NCI-H526 treated with DMSO at 0.1 percent for 48 hours (cell line): ENCODE measurements at places on chromosomes 1 and 21.

GRCh38 chr1:67482733-67483482 lies 52.7 kb upstream of the SERBP1 start:
- DNase-seq = no peak

- DNase-seq = no peak
Measured at GRCh38 chr21:38903690-38904139, 98.0 kb downstream of the ETS2 start.

DNA sequence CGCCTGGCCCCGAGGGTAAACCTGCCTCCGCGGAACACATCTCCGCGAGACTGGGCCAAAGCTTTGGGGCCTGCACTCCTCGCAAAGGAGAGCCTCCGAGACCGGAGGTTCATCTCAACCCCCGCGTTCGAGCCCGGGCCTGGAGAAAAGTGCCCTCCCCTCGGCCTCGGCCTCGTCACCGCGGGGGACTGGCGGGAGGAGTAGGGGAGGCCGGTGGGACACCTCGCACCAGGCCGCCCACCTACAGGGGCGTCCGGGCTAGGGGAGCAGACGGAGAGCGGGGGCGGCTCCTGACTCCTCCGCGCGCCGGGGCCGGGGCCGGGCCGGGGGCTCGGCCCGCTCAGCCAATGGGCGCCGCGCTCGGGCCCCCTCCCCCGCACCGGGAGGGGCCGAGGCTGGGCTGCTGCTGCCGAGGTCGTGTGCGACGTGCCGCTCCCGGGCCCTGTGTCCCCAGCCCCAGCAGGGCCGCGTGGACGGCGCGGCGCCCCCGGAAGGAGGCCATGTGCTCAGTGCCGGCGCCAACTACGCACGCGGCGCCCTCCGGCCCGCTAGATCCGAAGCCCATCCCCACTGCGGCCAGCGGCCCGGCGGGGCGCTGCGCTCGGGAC lies 684 bp downstream of the SLC2A1 start:
- peak; percentile 64 for DNase-seq

DNA sequence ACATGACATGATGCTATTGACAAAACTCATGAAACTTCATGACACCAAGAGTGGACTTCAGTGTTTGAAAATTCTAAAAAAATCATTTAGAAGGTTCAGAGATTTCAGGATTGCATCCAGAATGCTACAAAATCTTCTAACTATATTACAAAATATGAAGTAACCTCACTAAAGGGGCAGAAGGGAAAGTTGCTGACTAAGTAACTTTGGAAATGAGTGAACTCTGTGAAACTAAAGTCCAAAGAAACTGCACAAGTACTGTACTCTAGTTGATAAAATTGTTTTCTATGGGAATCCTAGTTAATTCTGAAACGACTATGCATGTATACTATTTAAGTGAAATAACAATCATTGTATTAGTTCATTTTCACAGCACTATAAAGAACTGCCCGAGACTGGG lies 184.4 kb downstream of the LYPLAL1 start:
- no peak for DNase-seq

- no peak for DNase-seq
Measured at GRCh38 chr1:47998396-47998990, 1.3 kb upstream of the TRABD2B start.

DNA sequence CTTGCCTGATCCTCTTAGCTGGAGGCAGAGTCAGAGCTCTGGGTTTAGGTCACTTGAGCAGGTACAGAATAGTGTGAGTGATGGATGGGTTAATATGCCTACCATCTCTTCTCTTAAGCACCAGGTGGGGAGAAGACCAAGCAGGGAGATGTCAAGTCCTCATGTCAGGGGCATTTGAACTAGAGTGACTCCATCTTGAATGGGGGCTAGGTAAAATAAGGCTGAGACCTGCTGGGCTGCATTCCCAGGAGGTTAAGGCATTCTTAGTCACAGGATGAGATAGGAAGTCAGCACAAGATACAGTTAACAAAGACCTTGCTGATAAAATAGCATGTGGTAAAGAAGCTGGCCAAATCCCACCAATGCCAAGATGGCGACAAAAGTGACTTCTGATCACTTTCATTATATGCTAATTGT lies 77.4 kb upstream of the BTG3 start:
- no peak for DNase-seq

- DNase-seq = no peak
Measured at GRCh38 chr21:40723317-40723716, 123.6 kb downstream of the DSCAM start.

- DNase-seq = no peak
Measured at GRCh38 chr1:222126052-222126451, 384.2 kb upstream of the DUSP10 start.

GRCh38 chr1:11283151-11283550 lies 10.2 kb downstream of the UBIAD1 start:
- no peak for DNase-seq

DNA sequence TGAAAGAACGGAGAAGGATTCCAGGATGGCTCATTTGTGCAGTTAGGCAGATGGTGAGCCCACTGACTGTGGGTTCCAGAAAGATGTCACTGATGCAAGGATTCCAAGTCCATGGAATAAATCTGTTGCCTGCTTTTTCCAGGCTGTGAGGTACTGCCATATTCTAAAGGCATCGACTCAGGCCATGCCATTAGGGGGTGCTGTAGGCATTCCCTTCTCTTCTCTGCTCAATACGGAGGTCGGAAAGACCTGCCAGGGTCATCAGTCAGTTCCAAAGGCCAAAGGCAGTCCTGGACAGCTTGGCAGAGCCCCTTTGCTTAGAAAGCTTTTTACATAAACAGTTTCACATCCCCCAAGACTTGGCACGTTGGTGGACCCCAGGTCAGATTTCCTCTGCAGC lies 31.7 kb upstream of the TMEM125 start:
- peak; percentile 63 for DNase-seq

- no peak for DNase-seq
Measured at GRCh38 chr1:151051356-151052009, 3.9 kb downstream of the C1orf56 start.

DNA sequence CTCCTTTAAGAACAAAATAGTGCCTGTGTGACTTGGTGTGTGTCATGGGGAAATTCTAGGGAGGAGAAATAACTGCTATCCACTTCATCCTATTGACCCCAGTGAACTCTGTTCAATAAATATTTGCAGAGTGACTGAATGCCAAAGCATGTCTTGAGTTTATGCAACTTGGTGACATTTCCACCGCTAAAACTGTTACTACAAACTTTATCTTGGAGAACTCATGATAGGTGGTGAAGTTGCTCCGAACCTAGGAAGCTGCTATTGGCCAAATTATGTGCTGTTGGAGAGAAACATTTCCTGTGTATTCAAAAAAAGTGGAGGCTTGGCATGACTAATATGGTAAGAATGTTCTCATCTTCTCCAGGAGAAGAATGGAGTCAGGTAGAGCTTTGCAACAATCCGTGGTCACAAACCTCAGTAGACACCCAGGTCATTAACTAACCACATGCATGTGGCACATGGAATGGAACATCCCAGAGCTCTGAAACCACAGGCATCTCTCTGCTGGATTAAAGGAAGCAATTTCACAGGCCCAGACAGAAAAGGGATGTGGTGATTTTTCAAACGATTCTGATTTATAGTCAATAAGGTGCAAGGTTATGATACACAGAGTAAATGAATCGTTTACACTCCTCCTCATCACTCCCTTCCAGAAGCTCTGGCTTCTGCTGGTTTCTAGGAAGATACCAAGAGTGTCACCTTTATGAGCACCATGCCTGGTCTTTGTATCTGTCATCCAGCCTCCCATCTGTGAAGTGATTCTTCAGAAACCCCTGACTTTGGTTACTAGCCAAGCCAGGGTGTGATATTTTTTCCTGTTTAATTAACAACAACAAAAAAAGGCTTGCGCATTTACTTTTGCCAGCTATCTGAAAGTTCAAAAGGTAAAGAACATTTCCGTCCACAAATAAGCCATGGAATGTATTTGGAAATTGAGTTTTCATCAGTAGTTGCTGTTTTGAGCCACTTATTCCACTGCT lies 361.1 kb downstream of the TGFB2 start:
- DNase-seq = no peak

GRCh38 chr1:23118957-23119792 lies 49.5 kb downstream of the LUZP1 start:
- DNase-seq = no peak

GRCh38 chr21:19908390-19908789 lies 1089.8 kb upstream of the NCAM2 start:
- DNase-seq = no peak

GRCh38 chr1:97337250-97338030 lies 583.4 kb downstream of the DPYD start:
- DNase-seq = no peak

- DNase-seq = no peak
Measured at GRCh38 chr1:193031431-193031830, 27.7 kb downstream of the UCHL5 start.

GRCh38 chr1:230061801-230062200 lies 5.2 kb upstream of the GALNT2 start:
- no peak for DNase-seq

DNA sequence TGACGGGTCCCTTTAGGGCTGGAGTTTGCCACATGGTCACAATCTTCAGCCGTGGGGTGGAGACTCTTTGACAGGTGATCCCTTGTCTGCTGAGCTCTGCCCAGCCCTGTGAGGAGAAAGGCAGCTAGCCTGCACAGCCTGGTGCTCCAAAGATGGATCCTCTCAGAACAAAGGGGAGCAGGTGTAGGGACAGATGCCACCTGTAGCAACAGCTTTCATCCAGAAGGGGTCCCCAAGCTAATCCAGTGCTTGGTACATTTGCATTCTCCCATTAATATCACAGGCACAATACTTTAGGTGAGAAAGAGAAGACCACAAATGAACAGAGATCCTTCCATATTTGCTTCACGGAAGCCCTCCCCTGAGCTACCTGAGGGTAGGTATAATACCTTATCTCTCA lies 93.2 kb downstream of the CCDC185 start:
- DNase-seq = peak; percentile 7

- DNase-seq = no peak
Measured at GRCh38 chr1:12434174-12434573, 183.8 kb downstream of the DHRS3 start.

GRCh38 chr21:42056468-42056867 lies 14.6 kb upstream of the UMODL1 start:
- peak; percentile 78 for DNase-seq

DNA sequence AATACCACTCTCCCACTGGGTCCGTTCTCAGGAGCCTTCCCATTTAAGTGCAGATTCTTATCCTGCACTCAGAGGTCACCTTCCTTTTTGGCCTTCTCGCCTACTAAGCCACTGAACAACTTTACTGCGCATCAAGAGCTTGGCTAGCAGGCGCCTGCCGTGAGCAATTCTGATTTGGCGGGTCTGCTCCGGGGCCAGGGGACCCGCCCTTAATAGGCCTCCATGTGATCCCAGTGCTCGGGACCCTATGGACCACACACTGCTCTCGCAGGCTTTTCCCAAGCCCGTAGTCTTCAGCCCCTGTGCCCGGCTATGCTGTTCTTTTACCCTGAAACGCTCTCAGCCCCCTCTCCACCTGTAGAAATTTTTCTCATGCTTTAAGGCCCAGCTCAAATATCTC lies 45.1 kb downstream of the BCL9 start:
- no peak for DNase-seq

GRCh38 chr1:100322436-100323211 lies 29.7 kb upstream of the CDC14A start:
- no peak for DNase-seq

DNA sequence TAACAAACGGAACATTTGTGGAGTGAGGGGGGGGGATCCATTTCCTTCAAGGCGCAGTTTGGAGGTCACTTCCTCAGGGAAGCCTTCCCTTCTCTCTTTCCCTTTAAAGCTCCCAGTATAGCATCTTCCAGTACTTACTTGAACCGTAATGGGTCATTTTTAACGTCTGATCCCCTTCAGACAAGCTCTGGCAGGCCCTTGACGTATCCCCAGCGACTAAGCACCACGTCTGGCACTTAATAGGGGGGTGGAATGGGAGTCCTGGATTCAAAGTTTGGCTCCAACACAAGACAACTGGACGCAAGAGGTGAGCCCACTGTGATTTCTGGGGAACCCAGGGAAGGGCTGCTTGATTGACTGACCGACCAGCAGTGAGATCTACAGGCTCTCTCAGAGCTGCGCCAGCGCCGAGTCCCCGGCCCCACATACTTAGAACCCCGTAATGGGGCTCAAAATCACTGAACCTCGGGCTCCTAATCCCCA lies 441 bp downstream of the YARS1 start:
- DNase-seq = no peak

GRCh38 chr1:96367791-96368190 lies 353.8 kb upstream of the PTBP2 start:
- DNase-seq = no peak

DNA sequence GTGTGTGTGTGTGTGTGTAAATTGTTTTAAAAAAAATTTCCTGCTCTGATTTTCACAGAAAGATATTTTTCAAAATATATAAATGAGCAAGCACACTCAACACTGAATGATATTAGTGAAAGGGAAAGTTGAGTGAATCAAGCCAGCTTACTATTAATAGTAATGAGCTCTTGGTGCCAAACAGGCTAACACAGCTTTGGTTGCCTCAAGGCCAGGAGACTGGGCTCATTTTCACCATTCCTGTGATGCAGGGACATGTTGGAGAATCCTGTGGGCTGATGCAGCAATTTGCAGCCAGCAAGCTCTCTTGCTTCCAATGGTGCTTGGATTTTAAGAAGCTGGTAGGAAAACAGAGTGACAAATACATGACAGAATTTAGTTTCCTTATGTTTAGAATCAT lies 30.2 kb downstream of the PLA2G4A start:
- no peak for DNase-seq

GRCh38 chr1:15412175-15412800 lies 2.6 kb downstream of the EFHD2 start:
- no peak for DNase-seq

- DNase-seq = no peak
Measured at GRCh38 chr1:11525516-11525915, 46.6 kb downstream of the DISP3 start.

DNA sequence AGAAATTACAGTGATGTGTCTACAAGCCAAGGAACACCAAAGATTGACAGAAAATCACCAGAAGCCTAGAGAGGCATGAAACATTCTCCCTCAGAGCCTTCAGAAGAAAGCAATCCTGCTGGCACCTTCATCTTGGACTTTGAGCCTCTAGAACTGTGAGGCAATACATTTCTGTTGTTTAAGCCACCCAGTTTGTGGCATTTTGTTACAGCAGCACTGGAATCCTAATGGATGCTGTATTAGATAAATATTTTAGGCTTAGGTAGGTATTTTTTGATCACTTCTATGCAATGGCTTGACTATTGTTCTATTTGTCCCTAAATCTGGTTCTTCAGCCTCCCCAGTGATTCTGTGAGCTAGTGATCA lies 453.1 kb downstream of the LTN1 start:
- no peak for DNase-seq

GRCh38 chr1:218390618-218391017 lies 45.5 kb downstream of the TGFB2 start:
- no peak for DNase-seq

GRCh38 chr1:2554621-2555387 lies 1.4 kb upstream of the TNFRSF14 start:
- DNase-seq = no peak
